ENCODE measurements at places on chromosomes 6 and 20. TPM values are rescaled to one million over a fixed set of nuclear protein-coding genes. Genes with fewer than 3 reads are reported as not detected.

MAFB gene
- 14.4 TPM for polyA plus RNA-seq

TFAP2A gene
- 0.45 TPM for polyA plus RNA-seq

C20orf144 gene
- polyA plus RNA-seq = 0.32 TPM

RAET1L gene
- polyA plus RNA-seq = not detected

PPP1R14C gene
- polyA plus RNA-seq = 11.4 TPM

ATP9A gene
- polyA plus RNA-seq = 48.4 TPM

DOK5 gene
- polyA plus RNA-seq = 2.6 TPM

DNA sequence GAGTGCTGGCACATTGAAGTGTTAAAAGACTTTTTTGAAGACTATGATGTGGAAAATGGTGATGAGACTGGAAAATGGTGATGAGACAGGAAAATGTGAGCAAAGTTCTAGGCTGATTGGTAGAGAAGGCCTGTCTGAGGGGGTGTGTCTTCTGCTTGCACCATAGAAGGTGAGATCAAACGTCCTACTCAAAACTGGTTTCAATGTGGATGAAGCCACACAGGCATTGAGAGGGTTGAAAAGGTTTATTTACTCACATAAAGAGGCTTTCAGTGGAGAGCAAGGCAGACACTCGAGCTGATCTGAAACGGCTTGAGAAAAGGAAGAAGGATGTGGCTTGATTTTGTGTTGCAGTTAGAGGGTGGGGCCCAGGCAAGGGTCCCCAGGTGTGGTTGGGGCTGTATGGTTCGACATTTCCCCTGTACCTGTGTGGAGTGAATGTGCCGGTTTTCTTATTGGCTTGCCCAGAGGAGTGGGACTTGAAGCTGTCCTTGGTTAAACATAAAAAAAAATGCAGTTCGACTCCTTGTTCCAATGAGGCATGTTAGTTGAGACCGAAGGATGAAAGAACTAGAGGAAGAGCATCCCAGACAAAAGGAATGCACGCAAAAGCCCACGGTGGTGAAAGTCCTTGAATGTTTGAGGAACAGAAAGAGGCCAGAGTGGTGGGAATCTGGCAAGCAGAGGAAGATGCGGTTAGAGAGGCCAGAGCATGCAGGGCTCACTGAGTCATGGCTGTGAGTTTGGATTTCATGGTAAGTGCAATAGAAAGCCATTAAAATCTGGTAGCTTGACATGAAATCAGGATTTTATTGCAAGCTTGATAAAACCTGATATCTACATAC lies 172.3 kb downstream of the EPM2A start:
- peak; percentile 8 for DNase-seq

- DNase-seq = peak; percentile 27
Measured at GRCh38 chr6:12060780-12061609, 48.9 kb downstream of the HIVEP1 start.

DNA sequence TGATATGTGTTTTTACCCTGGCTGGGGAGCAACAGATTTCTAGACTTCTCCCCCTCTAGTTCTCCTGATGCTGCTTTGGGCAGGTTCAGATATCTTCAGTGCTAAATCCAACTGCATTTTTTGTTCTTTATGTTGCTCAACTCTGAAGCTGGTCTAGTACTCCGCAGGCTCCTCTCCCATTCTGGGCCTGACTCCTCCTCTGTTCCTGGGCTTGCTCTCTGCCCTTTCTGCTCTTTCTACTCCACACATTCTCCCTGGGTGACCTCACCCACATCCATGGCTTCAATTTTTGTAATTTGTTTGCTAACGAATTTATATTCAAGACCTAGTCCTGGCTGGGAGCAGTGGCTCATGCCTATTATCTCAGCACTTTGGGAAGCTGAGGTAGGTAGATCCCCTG lies 6.4 kb downstream of the FYN start:
- no peak for DNase-seq

DNA sequence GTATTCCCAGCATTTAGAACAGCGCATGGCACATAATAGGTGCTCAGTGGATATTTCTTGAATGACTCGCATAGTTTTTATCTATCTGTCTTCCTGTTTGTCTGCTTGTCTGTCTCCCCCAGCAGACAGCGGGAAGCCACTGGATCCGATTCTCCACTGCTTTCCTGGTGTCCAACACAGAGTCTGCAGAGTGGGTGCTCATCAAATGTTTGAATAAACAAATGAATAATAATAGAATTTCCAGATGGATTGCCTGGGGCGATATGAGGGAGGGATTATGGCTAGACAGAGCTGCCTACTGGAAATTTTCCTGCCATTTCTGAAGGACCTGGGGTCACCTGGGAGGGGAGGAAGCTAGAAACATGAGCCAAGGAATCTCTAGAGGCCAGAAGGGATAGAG lies 18.9 kb downstream of the CDH22 start:
- no peak for DNase-seq

DNA sequence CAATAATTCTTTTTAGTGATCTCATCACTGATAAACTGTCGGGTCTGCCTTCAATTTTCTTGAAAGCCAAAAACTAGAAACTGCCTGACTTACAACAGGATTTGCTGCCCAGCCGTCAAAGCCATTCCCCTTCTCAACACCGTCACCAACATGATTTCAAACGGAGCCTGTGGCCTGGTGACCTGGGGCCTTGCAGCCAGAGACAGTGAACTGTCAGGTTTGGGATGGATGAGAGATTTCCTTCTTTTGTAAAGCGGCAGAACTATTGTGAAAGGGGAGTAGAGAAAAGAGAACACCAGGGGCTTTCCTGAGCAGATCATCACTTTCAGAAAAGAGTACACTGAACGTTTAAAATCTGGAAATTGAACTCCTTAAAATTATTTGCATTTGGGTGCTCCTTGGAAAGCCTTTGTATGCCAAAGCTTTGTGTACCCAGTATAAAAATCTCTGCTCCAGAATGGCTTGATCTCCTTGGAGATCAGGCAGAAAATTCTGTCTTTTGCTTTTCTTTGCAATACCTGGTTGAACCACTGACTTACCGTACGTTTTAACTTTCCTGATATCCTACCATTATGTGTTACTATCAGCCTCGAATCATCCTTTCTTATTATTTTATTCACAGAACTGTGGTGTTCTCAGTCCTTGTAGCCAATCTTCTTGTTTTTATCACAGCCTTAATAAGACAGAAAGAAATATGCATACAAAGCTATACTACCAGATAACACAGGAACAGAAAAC lies 125.2 kb downstream of the PACRG start:
- DNase-seq = no peak

GRCh38 chr6:40882323-40882997 lies 156.6 kb downstream of the UNC5CL start:
- DNase-seq = no peak

- DNase-seq = no peak
Measured at GRCh38 chr20:458776-459175, 3.6 kb downstream of the TBC1D20 start.

GRCh38 chr6:44179648-44180047 lies 21.0 kb downstream of the CAPN11 start:
- no peak for DNase-seq

GRCh38 chr20:50635676-50636600 lies 55.4 kb downstream of the RIPOR3 start:
- peak; percentile 63 for DNase-seq

DNA sequence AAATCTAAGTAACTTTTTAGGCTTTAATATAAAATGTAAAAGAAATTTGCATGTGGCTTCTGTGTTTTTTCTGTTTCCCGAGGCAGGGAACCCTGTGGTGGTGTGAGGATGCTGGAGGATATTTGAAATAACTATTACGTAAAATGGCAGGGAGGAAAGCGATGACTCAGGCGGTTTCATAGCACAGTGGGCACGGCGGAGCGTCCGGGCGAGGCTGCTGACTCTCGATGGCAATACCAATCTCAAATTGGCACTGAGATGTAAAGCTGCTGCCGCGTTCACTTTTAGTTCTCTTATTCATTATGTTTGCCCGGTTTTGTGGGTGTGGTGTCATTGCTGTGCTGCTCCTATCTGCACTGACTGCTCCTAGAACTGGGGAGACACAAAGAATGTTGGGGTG lies 254.3 kb downstream of the THBS2 start:
- no peak for DNase-seq

DNA sequence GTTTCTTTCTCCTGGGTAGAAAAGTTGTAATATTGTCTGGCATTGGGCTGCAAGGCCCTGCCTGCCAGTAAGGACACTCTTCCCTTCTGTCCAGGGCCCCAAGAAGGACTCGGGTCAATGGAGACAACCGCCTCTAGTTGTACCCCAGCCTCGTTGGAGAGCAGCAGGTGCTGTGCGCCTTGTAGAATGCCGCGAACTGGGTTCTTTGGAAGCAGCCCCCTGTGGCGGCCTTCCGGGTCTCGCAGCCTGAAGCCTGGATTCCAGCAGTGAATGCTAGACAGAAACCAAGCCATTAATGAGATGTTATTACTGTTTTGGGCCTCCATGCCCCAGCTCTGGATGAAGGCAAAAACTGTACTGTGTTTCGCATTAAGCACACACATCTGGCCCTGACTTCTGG lies 37.0 kb downstream of the PLCG1 start:
- DNase-seq = no peak

Measured in right lung (tissue), 10 donors.